ENCODE measurements at places on chromosomes 12 and 14.

GRCh38 chr12:65607401-65607841, 216.9 kb upstream of the HMGA2 start:
- DNase-seq, result peak; percentile 70

GRCh38 chr14:33370426-33370825, 431.7 kb downstream of the NPAS3 start:
- DNase-seq, result no peak

DNA sequence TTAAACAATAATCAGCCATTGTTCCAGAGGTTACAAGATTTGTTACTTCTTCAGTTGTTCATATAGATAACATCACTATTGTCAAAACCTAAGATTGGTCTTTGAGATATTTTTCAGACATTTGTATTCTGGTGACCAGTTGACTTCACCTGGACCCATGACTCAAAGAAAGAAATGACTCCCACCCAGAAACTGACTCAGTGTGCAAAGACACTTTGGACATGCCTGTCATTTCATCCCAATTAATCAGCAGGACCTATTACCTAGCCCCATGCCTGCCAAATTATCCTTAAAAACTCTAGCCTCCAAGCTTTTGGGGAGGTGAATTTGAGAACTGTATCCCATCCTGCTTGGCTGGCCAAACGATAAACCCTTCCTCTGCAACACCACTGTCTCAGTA, 27.7 kb upstream of the TSPAN11 start:
- DNase-seq, result peak; percentile 51

DNA sequence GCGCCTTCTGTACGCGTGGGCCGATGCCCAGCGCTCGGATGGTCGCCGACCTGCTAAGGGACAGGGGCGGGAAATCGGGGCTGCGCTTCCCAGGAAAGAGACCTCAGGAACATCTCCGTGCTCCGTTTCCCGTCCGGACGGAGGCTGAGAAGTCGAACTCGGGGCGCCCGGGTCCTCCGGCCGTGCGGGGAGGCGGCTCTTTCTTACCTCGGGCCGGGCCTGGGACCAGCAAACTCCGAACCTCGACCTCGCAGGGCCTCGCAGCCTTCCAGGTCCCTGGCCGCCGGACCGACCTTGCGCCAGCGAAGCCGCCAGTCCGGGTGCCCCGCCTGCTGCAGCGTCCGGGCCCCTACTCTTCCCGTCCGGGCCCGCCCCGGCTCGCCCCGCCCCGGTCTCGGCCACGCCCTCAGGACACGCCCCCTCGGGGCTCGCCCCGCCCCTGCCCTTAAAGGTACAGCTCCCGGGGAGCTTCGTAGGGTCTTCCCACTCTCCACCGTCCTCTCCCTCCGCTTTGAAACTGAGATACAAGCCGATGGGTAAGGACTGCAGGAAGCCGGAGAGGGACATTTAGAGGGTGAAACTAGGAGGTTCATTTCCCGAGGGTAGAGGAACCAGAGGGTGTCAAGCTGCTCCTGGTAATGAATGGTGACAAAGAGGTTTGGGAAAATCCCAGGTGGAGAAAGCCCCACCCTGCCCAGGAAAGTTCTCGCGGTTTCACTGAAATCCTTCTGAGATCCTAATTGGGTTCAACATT, at the start of gene SLC8B1:
TSS of gene SLC8B1 (minus strand) at position 324 of the 754 bp plus-strand sequence. CDS start 2,231 bp downstream, outside the sequence.
- DNase-seq, result peak; percentile 56

DNA sequence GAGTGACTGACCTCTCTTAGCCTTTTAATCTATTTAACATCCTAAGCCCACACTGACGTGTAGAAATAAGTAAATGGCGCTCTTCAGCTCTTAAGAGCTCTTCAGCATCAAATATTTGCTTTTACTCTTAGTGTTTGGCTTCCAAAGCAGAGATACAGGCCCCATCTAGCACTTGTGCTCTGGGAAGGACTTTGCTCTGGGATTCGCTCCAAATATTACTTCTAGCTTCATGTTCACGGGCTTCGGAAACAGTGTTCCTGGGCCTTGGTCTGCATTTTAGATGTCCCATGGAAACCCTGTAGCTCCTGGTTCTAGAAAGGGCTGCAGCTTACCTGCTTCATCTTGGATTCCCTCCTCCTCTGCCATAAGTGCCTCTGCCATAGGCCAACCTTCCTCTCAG, 2.7 kb upstream of the NKX2-8 start:
- DNase-seq, result no peak

DNA sequence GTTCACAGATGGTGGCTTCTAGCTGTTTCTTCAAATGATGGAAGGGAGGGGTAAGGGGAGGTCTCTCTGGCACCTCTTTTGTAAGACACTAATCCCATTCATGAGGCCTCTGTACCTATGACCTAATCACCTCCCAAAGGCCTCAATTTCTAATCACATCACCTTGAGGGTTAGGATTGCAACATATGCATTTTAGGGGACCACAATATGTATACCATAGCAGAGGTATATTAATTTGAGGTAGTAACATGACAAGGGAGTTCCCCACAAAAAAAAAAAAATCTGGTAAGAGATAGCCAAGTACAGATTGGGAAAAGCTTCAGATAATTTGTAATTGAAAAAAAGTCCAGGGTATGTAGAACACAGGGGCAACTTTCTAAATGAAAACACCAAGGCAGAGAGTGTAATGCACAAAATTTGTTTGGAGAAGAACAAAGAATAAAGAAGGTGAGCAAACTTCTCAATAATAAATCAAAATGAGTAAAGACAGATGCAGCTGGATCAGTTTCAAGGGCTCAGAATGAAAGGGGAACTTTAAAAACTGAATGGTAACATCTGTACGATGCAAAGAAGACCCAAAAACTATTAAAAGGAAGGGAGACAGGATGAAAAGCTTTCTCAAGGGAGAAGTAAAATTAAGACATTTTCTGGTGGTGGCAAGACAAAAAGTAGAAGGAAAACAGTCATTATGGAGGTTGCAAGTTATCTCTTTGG, 125.5 kb upstream of the DCN start:
- no peak for DNase-seq

- peak; percentile 62 for DNase-seq
Measured at GRCh38 chr12:5789469-5789968, 155.5 kb downstream of the ANO2 start.

GRCh38 chr14:96956464-96957239, 159.5 kb downstream of the VRK1 start:
- no peak for DNase-seq

GRCh38 chr14:24133735-24134134, 2.3 kb upstream of the PSME1 start:
- DNase-seq, result no peak

GRCh38 chr12:101671833-101672232, 25.6 kb upstream of the CHPT1 start:
- DNase-seq, result no peak

DNA sequence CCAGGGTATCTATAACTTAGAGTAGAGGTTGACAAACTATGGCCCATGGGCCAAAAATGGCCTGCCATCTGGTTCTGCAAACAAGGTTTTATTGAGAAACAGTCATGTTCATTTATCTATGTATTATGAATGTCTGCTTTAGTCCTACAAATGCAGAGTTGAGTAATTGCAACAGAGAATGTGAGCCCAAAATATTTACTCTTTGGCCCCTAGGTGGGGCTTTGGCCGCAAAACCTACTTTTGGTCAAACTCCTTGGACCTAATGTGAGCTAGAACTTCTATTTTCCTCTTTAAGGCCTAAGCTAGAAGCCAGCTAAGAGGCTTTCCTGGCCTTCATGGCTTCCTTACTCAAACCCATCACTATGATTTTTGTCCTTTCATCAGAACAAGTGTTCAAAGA, 379.1 kb downstream of the NELL2 start:
- no peak for DNase-seq

Data from bronchial epithelial cell (primary cell).